ENCODE measurements at places on chromosomes 2 and 18. TPM values are rescaled to one million over a fixed set of nuclear protein-coding genes. Genes with fewer than 3 reads are reported as not detected.

DNA sequence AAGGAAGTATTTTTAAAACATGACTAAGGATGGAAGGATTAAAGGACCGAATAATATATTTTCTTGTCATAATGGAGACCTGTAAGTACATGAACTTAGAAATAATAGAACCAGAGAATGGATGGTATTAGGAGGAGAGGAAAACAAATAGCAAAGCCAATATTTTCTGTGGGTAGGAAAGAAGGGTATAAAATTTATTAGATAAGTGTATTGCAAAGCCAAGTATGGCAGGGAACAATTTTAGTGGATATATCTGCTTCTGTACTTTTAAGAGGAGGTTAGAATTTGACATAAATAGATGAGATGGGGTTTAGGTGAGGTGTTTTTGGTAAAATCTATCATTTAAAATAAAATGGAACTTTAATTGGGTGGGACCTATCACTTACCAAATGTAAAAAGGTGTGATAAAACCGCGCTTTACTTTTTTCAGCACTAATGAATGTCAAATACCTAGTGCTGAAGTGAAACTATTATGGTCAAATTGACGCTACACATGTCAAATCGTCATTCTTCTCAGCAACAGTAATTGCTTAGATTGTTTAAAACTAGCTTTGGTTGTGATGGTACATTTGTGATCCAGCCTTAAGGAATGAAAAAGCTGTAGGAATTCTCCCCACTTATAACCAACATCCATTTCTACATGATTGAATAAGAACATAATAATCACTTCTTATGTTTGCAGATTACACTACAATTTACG lies 78.1 kb upstream of the ZEB2 start:
- DNase-seq: no peak

DNA sequence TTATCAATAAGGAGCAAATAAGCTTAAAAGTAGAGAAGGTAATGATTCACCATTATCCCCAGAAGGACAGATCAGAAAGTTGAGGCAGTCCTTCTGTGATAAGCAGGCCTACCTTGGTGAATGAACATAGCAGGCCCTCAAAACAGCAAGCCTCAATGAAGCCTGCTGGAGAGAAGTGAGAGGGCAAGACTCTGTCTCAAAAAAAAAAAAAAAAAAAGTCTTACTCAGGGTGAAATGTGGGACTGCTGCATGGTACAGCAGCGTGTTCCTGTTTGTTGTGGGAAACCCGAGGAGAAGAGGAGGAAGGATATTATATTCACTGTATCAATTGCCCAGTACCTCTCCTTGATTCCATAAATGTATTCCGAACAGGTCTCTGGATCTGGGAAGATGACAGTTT lies 8.7 kb upstream of the HAT1 start:
- DNase-seq: no peak

Gene TAF1B
- 8.4 TPM for total RNA-seq

Gene TUBA4B
- total RNA-seq: not detected

GRCh38 chr2:178177066-178177679 lies 17.1 kb upstream of the OSBPL6 start:
- no peak for DNase-seq

DNA sequence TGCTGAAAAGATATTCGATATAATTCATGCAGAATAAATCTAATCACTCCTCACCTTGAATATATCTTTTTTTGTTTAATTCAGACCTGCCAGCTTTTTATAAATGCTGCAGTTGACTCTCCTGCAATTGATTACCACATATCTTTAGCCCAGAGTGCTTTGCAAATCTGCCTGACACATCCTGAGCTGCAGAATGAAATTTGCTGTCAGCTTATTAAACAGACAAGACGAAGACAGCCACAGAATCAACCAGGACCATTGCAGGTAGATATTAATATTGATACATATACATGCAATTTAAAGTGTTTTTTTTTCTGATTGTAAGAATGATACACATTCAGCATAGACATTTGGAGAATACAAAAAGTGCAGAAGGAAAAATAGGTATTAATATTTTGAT lies 35.6 kb upstream of the DYNC2LI1 start:
- DNase-seq: no peak

DNA sequence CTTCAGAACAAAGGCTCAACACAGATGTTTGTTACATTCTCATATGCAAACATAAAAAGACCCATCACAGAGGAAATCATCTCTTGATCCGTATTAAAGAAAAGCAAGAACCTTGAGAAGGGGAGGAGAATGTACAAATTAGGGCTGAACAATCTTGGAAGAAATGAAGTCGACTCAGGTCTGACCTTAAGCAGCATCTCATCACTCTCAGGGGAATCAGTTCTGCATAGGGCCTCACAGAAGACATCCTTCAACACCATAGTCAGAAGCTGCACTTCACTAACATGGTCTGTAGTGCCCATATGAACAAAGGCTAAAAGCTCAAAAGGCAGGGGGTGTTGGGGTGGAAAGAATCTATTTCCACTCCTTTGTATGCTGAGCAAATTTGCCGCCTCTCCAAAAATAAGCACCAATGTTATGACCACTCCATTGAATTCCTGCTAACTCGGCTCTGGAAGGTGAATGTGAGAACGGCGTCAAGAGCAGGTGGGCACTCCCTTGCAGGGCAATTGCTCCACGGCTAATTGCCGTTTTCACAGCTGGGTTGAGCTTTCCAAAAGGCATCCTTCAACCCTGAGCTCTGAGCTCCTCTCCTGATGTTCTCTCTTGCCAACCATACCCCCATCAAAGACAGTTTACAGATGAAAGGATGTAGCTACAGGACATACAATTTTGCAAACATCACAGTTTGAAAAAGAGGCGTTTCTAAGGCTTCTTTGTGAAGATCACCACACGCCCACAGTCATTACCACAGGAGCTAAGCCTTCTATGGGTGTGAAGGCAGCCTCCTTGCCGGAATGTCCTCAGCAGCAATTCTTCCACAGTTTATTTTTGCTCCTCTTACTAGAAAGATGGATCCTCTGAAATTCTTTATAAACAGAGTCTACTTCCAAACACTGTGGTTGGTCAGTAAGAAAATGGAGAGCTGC lies 10.0 kb downstream of the KLF7 start:
- no peak for DNase-seq

Gene MLPH
- 15.7 TPM for total RNA-seq

Gene CD8B2
- total RNA-seq: not detected

GRCh38 chr2:233011268-233011650 lies 1.8 kb downstream of the NGEF start:
- no peak for DNase-seq

- no peak for DNase-seq
Observed at GRCh38 chr18:47204908-47205522, 28.9 kb upstream of the IER3IP1 start.

DNA sequence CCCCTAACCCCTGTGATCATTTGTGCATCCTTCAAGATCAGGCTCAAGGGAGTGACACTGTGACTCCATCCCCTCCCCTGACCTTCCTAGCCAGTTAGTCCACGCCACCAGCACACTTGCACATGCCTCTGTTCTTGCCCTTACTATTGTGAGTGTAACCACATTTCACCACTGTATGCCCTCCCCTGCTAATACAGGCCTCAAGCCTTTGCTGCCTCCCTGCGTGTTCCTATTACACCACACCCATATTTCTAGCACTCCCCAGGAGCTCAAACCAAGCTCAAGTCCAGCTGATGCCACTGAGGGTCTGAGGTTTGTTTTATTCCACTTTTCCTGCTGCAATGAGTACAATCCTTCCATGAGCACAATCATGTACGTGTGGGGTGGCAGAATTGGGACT lies 288.9 kb upstream of the FBXO11 start:
- DNase-seq: no peak

DNA sequence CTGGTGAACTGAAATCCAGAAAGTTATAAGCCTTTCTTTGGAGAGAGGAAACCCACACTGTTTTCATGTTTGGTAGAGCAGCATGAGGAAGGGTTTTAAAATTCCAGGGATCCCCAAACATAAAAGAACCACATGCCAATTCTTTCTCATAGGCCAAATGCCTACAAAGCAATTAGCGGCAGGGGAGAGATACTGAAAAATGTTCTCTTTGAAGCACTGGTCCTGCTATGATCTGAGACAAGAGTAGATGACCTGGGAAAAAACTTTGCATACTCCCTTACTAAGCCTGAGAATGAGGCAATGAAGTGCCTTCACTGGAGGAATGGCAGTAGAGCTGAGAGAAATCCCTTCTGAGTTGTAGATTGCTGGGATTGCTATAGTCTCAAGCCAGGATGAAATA lies 1261.7 kb downstream of the DSC3 start:
- no peak for DNase-seq

DNA sequence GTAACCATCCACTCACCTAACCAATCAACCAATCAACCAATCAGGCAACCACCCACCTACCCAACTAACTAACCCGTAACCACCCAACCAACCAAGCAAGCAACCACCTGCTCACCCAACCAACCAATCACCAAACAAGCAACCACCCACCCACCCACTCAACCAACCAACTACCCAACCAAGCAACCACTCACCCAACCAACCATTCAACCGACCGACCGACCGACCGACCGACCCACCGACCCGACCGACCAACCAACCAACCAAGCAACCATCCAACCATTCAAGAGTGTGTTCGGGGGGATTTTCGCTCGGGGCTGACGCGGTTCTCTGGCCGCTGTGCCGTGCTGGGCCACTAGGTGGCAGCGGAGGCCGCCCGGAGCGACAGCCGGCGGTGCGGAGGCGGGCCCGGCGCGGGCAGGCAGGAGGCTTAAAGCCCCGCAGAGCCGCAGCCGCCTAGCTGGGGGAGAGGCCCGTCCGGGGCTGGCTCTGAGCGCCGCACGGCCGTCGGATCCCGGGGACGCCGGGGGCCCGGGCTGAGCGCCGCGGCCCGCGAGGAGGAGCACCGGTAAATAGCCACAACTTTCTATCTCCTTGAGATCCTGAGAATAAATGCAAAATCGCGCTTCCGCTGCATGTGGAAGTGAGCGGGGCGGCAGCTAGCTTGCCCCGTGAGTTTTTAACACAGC lies at the start of gene MC5R:
MC5R (plus strand) TSS at position 443 of the 689 bp plus-strand sequence. CDS start 1,617 bp downstream, outside the sequence.
- DNase-seq: no peak

Gene CAPN13
- not detected for total RNA-seq
